ENCODE measurements at places on chromosomes 7 and 10. TPM values are rescaled to one million over a fixed set of nuclear protein-coding genes. Genes with fewer than 3 reads are reported as not detected.

MEST gene
- 1.1 TPM for total RNA-seq

MTURN gene
- 33.5 TPM for total RNA-seq

LAMB4 gene
- 0.11 TPM for total RNA-seq

CDK1 gene
- total RNA-seq, result 11.7 TPM

SLC39A12 gene
- total RNA-seq, result not detected

PDE6C gene
- not detected for total RNA-seq

GALNT17 gene
- not detected for total RNA-seq

AMZ1 gene
- under 0.01 TPM for total RNA-seq

CALML5 gene
- total RNA-seq, result not detected

LRRC17 gene
- total RNA-seq, result 0.43 TPM

NME8 gene
- not detected for total RNA-seq

CRYGN gene
- total RNA-seq, result not detected

CACNB2 gene
- not detected for total RNA-seq

ADAM22 gene
- 0.43 TPM for total RNA-seq

OR6V1 gene
- not detected for total RNA-seq

NEUROG3 gene
- not detected for total RNA-seq

PLAU gene
- total RNA-seq, result 1.2 TPM

TFEC gene
- total RNA-seq, result 0.09 TPM

PAX4 gene
- not detected for total RNA-seq

GPR15LG gene
- not detected for total RNA-seq

GSAP gene
- total RNA-seq, result 5.8 TPM

UPK3BL2 gene
- 0.60 TPM for total RNA-seq
